ENCODE measurements at places on chromosomes 5 and 9.

GRCh38 chr9:14063756-14064155 is 250.2 kb downstream of the NFIB start:
- no peak for DNase-seq

DNA sequence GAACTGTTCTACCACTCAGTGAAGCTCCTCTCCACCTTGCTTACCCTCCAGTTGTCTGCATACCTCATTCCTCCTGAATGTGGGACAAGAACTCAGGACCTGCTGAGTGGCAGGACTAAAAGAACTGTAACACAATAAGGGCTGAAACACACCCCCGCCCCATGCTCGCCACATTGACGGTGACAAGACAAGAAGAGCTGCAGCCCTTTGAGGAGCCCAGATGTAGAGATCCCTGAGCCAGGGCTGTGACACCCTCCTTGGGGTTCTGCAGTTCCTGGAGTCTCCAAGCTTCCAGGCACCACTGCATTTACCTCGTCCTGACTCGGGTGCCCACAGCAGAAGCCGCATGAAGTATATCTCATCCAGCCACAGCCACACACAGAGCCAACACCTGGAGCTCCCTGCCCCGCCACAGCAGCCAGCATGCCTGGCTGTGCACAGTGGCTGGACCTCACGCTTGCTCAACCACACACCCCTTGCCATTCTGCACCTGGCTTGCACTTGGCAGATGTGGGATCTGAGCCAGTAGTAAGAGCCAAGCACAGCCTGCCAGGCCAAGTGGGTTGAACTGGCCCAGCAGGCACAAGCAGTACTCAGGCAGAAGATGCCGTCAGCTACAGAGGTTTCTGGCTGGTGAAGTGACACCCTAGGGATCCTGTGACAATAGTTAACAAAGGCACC is 166.1 kb downstream of the RNF180 start:
- DNase-seq = no peak

GRCh38 chr5:14869668-14870164 is 1.9 kb downstream of the ANKH start:
- no peak for DNase-seq

GRCh38 chr5:169746147-169746694 is 109.1 kb downstream of the DOCK2 start:
- no peak for DNase-seq

- peak; percentile 84 for DNase-seq
These were observed 17.3 kb downstream of the SLC22A5 start for GRCh38 chr5:132386644-132387286.

Data from cardiac muscle cell (in vitro differentiated cells and primary cell).